AML-193 (cell line): ENCODE measurements at places on chromosomes 13 and 19.

DNA sequence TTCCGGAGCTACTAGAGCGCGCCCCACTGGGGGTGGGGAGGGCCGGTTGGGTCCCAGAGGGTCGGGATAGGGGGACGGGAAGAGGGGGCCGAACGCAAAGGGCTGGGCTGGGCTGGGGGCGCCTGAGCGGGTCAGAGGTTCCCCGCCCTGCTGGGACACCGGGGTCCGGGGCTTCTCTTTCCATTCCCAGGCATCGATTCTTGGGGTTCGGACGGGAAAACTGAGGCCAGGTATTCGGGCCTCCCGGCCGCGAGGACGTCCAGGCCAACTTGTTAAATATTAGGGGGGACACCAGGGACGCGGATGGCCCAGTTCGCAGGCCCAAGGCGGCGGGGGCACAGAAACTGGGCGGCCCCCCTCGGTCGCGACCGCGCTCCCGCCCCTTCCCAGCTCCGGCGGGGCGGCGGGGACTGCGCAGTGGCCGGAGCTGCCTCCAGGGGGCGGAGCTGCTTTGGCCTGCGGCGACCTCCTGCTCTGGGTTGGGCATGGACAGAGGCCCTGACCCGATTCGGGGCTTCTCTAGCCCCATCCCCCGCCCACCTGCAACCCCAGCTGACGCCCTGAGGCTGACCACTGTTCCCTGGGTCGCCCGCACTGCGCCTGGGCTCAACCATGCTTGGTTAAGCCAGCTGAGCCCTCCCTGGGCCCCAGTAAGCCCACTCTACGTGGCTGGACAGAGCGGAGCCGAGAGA lies 1.2 kb upstream of the KLF16 start:
- peak; percentile 50 for DNase-seq

DNA sequence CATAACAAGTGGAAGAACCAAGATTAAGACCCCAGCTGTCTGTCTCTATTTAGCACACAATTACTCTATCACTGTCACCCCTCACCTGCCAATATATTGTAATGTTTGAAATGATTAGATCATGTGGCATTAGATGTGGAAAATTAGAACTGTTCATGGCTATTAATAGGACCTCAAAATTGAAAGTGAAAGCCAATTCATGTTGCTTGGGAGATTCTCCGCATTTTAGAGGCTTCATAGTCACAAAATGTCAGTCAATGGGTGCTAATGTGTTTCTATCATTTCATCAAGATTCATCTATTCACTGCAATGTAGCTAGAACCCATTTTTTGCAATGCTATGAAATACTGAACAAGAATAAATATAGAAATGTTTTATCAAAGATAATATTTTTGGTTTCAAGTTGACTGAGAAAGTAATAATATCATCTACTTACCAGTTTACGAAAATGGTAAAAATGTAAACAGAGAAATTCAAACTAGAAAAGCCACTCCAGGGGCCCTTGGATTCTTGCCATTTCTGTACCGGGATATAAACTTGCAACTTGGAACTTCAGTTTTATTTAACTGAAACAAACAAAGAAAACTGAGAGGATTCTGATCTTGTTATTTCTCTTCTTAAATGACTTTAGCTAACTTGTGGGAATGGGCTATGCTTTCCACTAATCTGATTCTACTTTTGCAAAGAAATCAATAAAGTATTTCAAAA lies 388.6 kb downstream of the DCT start:
- DNase-seq: no peak

DNA sequence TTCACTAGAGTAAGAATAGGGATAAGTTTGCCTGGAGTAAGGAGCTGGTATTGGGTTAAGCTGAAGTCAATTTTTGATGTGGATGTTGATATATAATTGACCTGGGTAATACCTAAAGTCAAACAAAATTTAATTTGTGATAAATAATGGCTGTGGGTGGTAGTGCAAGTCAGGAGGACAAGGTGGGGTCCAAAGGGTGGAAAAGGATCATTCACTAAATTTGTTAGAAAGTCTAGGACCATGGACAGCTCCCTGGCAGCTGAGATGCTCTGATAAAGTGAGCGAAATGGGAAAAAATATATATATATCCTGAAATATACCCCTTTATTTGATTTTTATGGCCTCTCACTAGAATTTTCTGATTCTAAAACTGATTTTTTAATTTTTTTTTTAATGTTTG lies 463.5 kb downstream of the GPC6 start:
- DNase-seq: no peak

- peak; percentile 84 for DNase-seq
Measured at GRCh38 chr19:54572696-54573311, 786 bp upstream of the LILRA2 start.

DNA sequence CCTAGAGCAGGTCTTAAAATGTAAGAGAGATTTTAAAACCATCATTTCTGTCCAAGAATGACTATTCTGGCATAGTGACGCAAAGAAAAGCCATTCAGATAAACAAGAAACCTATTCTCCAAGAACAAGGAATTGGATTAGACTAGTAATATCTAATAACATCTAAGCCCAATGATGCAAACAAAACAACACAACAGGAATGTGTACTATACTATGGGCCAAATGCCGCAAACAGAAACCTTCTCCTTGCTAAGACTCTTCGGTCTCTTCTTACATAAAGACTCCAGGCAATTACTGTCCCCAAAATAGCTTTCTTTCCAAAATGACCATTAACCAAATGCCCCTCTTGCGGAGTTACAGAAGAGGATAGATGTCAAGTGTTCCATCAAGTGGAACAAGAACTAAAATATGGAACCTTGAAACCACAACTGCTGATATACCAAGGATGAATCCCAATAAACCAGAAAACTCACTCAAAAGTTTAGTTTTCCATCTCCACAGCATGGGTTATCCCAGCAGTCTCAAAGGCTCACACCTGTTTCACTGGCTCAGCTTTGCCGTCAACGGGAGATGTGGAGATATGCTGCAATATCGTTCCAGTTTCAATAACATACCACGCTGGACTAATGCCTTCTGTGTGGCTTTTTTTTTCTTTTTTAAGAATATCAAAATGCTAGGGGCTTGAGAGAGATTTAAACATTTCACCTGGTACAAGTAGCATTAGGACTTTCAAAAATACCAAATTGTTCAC lies 76.2 kb downstream of the FOXO1 start:
- DNase-seq: no peak

GRCh38 chr13:112767506-112768471 lies 78.0 kb downstream of the ATP11A start:
- DNase-seq: no peak

DNA sequence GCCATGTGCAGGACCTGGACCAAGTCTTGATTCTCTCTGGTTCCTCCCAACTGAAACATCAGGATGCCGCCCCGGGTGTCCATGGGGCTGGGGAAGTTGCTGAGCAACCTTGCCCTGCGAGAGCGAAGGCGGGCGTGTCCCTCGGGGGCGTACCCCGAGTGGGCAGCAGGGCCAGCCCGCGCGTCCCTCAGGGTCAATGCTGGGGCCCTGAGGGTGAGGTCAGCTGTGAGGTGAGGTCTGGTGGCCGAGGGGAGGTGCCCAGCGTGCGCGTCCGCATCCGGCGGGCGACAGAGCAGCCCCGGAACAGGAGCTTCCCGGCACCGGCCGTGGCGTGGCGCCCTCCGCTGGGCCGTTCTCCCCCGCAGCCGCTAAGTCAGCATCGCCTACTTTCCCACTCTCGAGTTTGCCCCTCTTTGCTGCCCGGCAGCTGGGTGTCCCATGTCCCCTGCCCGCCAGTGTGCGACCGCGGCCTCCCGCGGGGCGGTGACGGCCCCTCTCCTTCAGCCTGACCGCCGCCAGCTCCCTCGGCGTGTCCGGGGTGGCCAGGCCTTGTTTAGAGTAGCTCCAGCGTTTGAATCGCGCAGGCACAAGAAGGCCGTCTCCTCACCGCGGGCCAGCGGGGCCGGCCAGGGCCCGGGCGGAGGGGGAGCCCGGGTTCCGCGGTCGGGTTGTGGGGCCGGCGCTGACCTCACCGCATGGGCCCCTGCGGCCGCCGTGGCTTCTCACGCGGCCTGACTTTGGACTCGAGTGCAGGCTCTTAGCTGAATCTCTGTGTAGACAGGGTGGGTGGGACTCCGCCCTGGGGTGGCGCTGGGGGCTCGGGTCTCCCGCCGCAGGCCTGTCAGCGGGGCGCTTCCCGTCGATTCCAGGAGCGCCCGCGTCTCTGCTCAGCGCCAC lies 33.0 kb downstream of the GJA3 start:
- peak; percentile 48 for DNase-seq

DNA sequence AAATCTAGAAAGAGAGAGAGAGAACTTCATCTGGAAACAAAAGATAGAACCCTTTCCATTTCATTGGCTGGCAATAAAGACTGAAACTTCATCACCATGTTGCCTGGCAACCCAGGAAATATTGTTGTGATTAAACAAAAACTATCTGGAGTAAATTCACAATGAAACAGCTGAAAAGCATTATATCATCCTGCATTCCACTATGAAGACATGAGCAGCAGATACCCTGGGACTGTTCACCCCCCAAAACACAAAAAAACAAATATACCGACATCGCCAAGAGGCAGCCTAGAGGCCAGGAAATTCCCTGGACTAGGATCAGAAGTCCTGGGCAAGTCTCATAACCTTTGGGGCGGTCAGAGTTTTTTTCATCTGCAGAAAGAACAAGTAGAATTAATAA lies 158.3 kb downstream of the FOXO1 start:
- no peak for DNase-seq

GRCh38 chr19:1466461-1467214 lies 12.4 kb downstream of the C19orf25 start:
- no peak for DNase-seq

DNA sequence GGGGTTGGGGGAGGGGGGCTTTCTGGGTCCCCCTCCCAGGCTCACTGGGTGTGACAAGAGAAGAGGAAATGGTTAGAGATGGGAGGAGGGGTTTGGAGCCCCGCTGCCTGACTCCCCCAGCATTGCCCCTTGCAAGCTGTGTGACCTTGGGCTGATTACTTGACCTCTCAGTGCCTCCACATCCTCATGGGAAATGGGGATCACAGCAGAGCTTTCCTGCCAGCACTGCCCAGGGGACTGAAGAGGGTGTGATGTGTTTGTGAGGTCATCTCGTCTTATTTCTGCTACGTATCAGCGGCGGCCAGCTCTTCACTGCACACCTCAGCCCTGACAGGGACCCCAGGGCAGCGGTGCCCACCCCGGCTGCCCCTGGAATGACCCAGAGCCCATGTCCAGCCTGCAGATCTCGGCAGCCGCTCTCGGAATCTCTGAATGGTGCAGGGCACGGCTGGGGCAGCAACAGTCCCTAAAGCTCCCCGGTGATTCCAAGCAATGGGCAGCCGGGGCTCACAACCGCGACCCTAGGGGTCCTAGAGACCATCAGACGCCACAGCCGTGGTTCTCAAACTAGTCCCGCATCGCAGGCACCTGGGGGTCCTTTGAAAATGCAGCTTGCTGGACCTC lies 8.4 kb downstream of the PNMA8B start:
- no peak for DNase-seq

GRCh38 chr19:3336680-3337523 lies 29.5 kb upstream of the NFIC start:
- no peak for DNase-seq

DNA sequence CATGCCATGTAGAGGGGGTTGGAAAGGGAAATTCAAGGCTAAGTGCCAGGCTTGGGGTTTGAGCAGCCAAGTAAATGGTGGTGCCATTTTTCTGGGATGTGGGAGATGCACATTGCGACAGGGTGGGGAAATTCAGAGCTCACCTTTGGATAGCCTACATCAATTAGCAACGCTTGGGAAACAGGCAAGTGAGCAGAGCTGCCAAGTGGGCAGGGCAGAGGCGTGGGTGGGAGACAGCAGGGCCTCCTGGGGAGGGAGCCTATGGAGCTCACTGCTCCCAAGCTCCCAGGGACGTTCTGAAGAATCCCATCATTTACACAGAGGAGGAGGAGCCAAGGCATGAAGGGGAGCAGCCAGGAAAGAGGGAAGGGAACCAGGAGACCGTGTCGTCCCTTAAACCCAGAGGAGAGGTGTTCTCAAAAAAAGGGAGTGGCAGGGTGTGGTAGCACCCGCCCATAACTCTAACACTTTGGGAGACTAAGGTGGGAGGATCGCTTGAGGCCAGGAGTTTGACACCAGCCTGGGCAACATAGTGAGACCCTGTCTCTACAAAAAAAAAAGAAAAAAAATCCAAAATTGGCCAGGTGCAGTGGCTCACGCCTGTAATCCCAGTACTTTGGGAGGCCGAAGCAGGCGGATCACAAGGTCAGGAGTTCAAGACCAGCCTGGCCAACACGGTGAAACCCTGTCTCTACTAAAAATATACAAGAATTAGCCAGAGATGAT lies 11.5 kb upstream of the CCNE1 start:
- no peak for DNase-seq

- no peak for DNase-seq
Measured at GRCh38 chr13:44873461-44873860, 115.8 kb downstream of the NUFIP1 start.

GRCh38 chr13:112842343-112842856 lies 126.6 kb upstream of the MCF2L start:
- no peak for DNase-seq

- DNase-seq: peak; percentile 19
Measured at GRCh38 chr19:51097166-51097738, 11.0 kb downstream of the CTU1 start.

DNA sequence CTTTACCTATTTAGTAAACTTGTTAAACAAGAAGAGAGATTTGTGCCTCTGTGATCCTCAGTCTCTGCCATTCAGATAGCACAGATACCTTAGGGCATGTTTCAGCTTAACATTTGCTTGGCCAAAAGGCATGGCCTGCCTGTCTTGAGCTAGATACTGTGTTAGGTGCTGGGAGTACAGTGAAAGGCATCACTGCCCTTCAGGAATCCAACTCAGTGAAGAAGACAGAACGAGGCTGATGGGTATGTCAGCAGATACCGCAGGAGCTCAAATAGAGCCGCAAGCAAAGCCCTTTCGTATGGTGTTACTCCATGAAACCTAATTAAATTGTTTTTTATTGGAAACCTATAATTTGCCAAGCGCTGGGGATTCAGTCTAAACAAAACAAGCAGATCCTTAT lies 12.9 kb downstream of the ZNF507 start:
- no peak for DNase-seq

DNA sequence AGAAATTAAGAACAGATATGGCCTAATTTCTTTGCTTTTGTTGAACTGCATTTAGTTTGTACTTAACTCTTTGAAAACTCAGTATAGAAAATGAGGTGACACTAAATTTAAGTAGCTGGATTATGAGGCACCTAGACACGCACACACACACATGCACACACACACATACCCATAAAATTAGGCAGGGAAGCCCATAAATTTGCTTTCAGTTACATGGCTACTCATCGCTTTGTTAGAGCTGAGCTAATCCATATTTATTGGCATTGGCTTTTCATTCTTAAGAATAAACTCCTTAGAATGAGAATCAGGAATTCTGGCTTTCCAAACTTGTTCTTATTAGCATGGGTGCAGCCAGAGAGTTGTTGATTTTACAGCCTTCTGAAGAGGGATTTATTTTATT lies 61.7 kb upstream of the MBNL2 start:
- no peak for DNase-seq
